Stimulated activated CD4-positive, alpha-beta T cell treated with anti-CD3 and anti-CD28 coated beads, Interleukin-15, amount 100 ng/mL, for 48 hours (primary cell): ENCODE measurements at places on chromosomes 6 and 20.
A peak's percentile ranks its signal among the peaks of the same experiment; 100 is the strongest.

DNA sequence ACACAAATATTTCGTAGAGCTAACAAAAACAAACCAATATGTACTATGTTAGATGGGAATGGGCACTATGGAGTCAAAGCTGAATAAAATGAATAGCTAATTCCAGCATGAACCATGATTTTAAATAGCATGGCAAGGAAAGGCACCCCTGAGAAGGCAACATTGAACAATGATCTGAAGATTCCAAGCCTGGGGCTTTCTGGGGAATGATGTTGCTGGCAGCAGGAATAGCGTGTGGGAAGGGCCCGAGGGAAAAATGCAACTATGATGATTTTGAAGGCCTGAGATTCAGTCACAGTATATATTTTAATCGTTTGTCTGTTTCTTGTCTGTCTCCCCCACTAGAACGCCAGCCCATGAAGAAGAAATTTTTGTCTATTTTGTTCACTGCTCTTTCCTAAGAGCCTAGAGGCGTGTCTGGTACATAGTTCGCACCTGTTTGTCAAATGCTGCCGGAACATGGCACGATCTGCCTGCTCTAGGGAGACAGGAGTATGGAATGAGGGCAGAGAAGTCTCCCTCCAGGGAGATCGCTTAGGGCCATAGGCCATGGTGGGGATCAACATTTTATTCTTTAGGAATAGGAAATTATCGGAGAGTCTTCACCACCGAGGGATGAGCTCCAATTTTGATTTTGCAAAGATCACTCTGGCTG lies 84.8 kb upstream of the EYA2 start:
- DNase-seq = no peak

DNA sequence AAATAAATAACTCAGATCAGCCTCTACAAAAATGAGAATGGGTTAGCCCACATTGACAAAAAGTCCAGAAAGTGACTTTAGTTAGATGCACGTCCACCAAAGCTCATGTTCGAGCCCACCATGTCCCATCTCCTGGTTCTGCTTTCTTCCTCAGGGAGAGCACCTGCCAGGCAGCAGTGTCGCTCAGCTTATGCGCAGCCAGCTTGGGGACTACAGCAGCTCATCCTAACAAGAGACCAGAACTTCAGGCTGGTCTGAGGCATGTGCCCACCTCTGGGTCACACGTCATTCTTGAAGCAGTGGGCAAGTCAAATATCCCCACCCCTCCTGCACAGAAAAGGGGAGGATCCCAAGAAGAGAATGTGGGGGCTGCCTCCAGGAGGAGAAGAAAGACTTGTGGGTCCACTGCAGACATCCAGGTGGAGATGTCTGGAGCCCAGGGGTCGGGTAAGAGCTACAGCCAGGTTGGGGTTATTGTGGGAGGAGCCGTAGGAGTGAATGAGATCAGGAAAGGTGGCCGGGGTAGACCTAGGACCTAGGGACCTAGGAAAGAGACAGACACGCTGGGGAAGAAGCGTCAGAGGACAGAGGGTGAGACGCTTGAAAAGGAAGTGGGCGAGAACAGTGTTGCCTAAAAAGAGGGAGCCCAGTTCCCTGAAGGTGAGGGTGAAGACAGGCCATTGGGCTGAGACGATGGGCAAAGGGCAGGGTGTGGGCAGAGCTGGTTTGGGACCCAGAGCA lies 52.5 kb downstream of the SSR1 start:
- no peak for DNase-seq

- DNase-seq = no peak
These were observed 51.2 kb downstream of the NCR2 start for GRCh38 chr6:41386594-41386993.

- no peak for DNase-seq
These were observed 23.8 kb upstream of the SYNDIG1 start for GRCh38 chr20:24445510-24446170.

GRCh38 chr20:38755324-38755910 lies 7.2 kb downstream of the ACTR5 start:
- no peak for DNase-seq

GRCh38 chr6:160253292-160253691 lies 5.3 kb downstream of the SLC22A2 start:
- DNase-seq = no peak

GRCh38 chr20:38209736-38210405 lies 44.8 kb upstream of the TGM2 start:
- DNase-seq = no peak

GRCh38 chr6:32068867-32069266 lies 30.7 kb downstream of the CYP21A2 start:
- no peak for DNase-seq

- no peak for DNase-seq
These were observed 30.5 kb upstream of the SNRPB2 start for GRCh38 chr20:16699293-16699692.

DNA sequence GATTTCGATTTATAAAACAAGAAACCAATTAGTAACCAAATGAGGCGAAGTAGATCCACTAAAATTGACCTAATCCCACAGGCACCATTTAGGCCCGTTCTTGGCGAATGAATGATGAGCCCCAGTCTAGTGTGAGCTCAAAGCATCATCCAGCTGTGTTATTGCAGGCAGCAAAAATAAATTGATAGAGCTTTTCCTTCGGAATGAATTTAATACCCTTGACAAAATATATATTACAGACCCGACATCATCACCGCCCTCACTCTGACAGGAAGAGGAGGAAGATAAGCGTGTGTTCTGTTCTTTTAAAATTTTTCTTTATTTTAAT lies 7.8 kb downstream of the SIM1 start:
- no peak for DNase-seq

DNA sequence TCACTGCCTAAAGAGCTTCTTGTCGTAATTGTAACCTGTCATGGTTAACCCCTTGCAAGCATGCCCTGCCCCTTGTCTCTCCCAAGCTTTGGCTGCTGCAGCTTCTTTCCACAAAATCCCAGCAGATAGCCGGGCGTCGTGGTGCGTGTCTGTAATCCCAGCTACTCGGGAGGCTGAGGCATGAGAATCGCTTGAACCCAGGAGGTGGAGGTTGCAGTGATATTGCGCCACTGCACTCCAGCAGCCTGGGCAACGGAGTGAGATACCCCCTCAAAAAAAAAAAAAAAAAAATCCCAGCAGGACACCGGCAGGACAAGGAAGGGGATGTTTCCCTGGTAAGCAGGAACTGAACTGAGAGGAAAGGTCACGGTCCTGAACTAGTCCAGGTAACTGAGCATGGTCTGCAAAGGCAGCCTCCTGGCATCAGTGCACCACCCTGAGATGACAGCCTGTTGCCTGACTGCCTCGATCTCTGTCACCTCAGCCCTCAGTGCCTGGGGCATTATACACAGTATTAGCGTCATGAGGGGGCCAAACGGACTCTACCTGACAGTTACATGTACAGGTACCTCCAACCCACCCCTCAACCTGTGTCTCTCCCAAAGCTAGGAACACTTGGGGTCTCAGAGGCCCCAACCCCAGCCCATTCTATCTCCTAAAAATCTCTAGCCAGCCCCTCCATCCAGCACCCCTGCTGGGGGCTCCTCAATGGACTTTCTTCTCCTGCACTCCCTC lies 1.8 kb downstream of the LZTS3 start:
- no peak for DNase-seq

- DNase-seq = peak; percentile 43
These were observed 17.5 kb upstream of the FAM110A start for GRCh38 chr20:815914-816606.
